ENCODE measurements at places on chromosomes 11 and 22. TPM values are rescaled to one million over a fixed set of nuclear protein-coding genes. Genes with fewer than 3 reads are reported as not detected.

- DNase-seq = no peak
These were observed 202.6 kb upstream of the TMEM45B start for GRCh38 chr11:129613071-129613470.

DNA sequence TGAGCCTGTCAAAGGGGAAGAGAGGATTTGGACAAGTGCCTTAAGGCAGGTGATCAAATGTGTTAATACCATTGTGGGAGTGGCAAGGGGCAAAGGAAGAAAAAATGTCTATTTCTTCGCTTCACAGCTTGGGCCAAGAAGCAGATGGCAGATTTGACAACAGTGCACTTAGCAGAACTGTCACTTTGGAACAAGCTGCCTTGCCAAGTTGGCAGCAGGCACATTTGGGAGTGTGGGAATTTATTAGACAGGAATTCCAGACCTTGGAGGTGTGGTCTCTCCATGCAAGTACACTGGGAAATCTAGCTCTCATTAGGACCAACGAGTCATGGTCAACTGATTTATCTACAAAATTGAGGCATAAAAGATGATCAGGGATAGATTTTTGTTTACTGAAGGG lies 265.1 kb downstream of the NELL1 start:
- DNase-seq = no peak

TRPM5 gene
- polyA plus RNA-seq = not detected

DNA sequence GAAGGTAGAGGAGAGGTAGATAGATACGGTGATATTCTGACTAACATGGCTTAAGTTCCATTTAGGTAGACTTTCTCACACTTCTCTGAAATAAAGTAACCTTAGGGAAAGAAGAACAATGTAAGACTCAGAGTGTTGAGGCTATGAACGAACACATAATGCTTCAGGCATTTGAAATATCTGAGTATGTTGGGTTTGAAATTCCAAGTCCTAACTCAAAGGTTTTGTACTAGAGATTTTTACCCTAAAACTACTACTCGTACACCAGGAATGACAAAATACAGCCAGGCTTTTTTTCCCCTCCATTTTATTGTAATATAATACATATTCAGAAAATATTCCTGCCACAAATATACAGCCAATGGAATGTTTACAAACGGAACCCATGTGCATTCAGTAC lies 592.6 kb downstream of the ETS1 start:
- DNase-seq = no peak

PRR33 gene
- polyA plus RNA-seq = 0.09 TPM

- no peak for DNase-seq
These were observed 165.2 kb downstream of the IGLL1 start for GRCh38 chr22:23414727-23415489.

DNA sequence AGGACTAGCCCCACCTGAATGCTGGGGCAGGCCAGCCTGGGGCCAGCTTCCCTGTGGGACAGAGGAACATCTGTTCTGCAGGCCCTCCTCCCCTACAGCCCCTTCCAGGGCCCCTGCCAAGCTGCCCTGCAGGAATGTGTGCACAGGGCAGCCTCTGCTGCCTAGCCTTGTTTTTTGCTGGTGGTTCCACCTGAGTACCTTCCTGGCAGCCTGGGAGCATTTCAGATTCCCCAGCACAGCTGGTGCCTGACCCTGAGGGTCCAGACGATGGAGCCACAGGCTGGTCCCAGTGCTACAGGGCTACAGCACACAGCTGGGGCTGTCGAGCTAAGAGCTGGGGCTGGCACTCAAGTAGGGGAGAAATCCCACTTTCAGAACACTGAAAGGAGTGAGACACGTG lies 22.3 kb upstream of the GPR83 start:
- no peak for DNase-seq

LMNTD2 gene
- polyA plus RNA-seq = 1.4 TPM

- DNase-seq = no peak
These were observed 122.3 kb downstream of the SPATA19 start for GRCh38 chr11:133723056-133723455.

- no peak for DNase-seq
These were observed 1.7 kb downstream of the C11orf91 start for GRCh38 chr11:33698921-33699320.

TLCD5 gene
- polyA plus RNA-seq = 12.4 TPM

- DNase-seq = no peak
These were observed 61.0 kb downstream of the LARGE2 start for GRCh38 chr11:45983471-45983845.

DNA sequence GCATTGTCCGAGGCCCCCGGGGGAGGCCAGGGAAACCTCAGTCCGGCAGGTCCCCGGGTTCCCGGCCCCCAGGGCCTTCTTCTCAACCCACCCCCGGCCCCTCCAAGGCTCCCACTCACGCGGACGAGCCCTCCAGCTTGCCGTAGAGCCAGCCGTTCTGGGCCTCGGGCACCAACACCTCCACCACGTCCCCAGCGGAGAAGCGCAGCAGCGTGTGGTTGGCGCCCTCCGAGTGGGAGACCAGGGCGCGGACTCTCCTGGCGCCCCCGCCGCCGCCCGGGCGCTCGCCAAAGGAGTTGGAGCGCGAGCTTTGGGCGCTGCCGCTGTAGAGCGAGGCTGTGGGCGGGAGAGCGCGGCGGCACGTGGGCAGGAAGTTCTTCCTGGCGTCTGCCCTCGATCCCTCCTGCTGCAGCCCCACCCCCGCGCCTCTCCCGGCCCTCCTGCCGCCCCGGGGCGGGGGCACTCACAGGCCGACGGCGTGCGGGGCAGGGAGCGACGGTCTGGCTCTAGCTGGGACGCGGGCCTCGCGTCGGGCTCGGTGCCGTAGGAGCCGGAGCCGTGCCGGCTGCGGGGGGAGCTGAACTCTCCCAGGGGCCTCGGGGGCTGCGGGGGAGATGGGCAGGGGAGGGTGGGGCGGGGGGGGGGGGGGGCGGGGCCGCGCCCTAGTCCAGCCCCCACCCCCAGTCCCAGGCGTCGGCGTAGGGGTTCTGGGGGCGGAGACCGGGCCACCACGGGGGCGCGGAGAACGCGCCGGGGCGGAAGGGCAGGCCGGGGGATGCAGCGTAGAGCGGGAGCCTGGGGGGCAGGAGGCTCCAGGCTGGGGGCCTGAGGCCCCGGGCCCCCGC lies 4.9 kb upstream of the SLC16A8 start:
- no peak for DNase-seq

OR4D5 gene
- polyA plus RNA-seq = not detected

CARNS1 gene
- polyA plus RNA-seq = 0.55 TPM

- no peak for DNase-seq
These were observed 48.9 kb downstream of the ARHGEF12 start for GRCh38 chr11:120385110-120385509.

GRCh38 chr11:76543006-76543703 lies 98.3 kb downstream of the EMSY start:
- peak; percentile 36 for DNase-seq

- no peak for DNase-seq
These were observed 22.3 kb downstream of the VPS37C start for GRCh38 chr11:61138935-61139334.

NCF4 gene
- 4.6 TPM for polyA plus RNA-seq

GRCh38 chr22:20569059-20570058 lies 61.9 kb downstream of the MED15 start:
- peak; percentile 65 for DNase-seq

GRCh38 chr22:41140365-41140957 lies 48.1 kb downstream of the EP300 start:
- DNase-seq = no peak

ZC3H12C gene
- polyA plus RNA-seq = 2.1 TPM

DNA sequence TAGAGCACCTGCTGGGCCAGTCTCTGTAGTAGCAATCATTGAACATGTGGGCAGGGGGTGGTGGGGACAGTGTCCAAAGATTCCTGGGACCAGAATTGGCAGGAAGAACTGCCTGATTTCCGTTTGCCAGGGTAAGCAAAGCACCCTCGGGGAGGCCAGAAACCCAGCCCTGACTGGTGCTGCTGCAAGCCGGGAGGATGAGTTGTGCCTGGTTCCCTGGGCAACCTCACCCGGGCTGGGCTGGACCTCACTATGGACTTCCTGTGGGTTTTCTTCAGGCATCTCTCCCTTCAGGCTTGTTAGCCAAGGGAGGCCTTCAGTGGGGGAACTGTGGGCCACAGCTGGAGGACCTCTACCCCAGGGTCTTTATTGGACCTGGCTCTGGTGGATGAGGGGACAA lies 8.0 kb upstream of the POU2F3 start:
- DNase-seq = no peak

DNA sequence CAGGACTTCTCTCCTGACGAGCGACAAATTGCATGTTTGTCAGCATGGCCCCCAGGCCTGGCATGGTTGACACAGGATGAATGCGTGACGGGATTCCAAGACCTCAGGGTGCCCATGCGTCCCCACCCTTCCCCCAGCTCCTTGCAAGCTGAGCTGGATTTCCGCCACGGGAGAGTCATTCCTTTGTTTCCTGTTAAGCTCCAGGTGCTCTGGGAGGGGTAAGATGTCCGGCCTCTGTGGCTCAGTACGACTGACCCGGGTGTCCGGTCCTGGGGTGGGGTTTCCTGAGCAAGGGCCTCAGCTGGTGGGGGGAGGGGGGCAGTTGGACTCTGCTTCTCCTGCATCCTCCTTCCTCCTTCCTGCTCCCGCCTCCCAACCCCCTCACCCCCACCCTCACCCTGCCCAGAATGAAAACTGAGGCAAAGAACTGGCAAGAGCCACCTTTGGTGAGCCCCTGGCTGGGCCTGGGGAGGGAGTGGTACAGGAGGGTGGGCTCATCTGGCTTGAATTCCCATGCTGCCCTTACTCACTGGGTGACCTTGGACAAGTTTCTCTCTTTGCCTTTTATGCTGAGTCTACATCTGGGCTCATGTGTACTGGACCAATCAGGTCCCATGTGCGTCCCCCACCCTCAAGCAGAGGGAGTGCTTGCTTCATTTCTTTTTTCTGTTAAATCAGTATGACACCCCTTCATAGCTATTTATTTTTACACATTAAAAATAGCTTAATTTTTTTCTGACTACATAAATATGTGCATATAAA lies 2.5 kb downstream of the CDC42EP2 start:
- peak; percentile 91 for DNase-seq

FEN1 gene
- polyA plus RNA-seq = 8.8 TPM

GRCh38 chr11:99424313-99425084 lies 403.8 kb downstream of the CNTN5 start:
- DNase-seq = peak; percentile 51

DNA sequence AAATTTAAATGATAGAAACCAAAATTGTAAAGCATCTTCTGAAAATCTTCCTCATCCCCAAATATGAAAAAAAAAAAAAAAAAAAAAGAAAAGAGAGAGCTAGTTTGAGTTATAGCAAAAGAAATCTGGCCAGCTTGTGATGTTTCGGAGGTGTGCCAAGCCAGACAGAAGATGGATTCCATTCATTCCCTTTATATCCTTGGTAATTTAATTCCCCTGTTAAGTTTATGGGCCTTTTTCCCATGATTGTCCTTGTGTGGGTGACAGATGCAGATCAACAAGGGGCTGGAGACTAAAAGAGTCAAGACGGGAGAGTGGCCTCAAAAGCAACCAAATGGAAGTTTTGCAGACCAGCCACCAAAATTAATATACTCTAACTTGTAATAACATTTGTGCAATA lies 47.6 kb upstream of the PARVA start:
- no peak for DNase-seq

OR8G1 gene
- polyA plus RNA-seq = not detected

DNA sequence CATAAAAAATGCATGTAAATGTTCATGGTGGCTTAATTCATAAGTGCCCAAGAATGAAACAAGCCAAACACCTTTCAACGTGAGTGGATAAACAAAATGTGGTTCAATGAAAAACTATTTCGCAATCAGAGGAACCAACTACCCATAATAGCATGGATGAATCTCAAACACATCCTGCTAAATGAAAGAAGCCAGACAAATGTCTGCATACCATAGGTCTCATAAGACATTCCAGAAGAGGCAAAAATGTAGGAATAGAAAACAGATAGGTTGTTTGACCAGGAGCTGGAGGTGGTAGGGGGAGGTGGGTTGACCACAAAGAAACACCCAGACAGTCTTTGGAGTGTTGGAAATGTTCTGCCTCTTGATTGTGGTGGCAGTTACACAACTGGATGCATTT lies 13.2 kb upstream of the OSBPL5 start:
- no peak for DNase-seq

SDHAF2 gene
- 56.1 TPM for polyA plus RNA-seq

DNA sequence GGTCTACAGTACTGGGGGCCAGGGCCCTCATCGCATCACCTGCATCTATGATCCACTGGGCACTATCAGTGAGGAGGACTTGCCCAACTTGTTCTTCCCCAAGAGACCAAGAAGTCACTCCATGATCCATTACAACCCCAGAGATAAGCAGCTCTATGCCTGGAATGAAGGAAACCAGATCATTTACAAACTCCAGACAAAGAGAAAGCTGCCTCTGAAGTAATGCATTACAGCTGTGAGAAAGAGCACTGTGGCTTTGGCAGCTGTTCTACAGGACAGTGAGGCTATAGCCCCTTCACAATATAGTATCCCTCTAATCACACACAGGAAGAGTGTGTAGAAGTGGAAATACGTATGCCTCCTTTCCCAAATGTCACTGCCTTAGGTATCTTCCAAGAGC lies 3.8 kb upstream of the PPFIBP2 start:
- DNase-seq = no peak

DNA sequence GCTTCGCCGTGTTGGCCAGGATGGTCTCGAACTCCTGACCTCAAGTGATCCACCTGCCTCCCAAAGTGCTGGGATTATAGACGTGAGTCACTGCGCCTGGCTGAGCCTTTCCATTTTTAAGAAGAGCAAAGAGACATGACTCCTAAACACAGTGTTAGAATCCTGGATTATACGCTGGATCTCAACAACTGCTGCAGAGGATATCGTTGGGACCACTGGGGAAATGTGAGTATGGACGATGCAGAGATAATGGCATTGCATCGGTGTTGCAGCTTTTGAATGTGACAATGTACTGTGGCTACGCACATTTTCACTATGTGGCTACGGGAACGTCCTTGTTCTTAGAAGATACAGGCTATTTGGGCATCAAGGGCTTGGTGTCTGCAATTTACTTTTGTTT lies 6.2 kb downstream of the MRGPRF start:
- no peak for DNase-seq

DNA sequence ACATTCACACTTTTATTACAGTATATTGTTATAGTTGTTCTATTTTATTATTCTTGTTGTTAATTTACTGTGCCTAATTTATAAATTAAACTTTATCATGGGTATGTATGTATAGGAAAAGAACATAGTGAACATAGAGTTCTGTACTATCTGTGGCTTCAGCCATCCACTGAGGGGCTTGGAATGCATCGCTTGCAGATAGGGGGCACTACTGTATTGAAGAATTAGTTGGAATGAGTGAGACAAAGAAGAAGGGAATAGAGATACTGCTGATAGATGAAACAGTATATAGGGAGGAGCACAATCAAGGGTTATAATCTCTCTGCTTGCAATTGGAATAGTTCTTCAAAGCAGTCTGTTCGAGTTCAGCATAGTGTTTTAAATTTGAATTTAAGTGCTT lies 432.2 kb downstream of the RAB38 start:
- DNase-seq = no peak

Measured in heart right ventricle (tissue), 16 donors.